ENCODE measurements at places on chromosomes 11 and 22.

- DNase-seq = no peak
Measured at GRCh38 chr11:67073908-67074307, 17.3 kb downstream of the RHOD start.

DNA sequence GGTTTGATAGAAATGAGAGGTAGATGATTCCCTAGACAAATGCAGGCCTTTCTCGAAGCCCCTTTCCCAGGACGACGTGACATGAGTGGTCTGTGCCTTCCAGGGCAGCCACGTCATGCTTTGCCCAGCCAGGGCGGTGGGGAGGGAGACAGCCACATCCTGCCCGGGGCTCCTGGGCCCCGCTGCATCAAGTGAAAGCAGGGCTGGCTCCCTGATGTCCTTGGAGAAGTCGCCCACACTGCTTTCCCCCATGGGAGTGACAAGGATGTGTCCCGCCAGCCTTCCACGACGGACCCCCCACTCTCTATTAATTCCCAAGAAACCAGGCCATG is 13.2 kb downstream of the PPARA start:
- no peak for DNase-seq

DNA sequence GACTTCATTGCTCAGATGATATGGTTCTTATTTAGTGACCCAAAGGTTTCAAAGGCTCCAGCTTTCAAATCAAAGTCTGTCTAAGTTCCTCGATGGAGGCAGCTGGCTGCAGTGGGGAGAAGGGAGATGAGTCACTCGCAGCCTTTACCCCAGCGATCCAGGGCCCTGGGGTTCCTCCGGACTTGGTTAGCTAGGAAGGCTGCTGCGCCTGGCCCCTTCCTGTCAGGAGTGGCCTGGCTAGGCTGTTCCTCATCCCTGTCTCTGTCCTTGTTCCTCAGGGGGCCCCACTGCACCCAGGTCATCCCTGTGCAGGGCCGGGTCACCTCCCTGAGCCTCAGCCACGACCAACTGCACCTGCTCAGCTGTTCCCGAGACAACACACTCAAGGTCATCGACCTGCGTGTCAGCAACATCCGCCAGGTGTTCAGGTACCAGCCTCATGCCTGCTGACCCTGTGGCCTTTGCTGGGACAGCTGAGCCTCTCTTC is 13.9 kb downstream of the ATG16L2 start:
- DNase-seq = no peak

GRCh38 chr22:31881200-31881599 is 63.1 kb upstream of the YWHAH start:
- no peak for DNase-seq

DNA sequence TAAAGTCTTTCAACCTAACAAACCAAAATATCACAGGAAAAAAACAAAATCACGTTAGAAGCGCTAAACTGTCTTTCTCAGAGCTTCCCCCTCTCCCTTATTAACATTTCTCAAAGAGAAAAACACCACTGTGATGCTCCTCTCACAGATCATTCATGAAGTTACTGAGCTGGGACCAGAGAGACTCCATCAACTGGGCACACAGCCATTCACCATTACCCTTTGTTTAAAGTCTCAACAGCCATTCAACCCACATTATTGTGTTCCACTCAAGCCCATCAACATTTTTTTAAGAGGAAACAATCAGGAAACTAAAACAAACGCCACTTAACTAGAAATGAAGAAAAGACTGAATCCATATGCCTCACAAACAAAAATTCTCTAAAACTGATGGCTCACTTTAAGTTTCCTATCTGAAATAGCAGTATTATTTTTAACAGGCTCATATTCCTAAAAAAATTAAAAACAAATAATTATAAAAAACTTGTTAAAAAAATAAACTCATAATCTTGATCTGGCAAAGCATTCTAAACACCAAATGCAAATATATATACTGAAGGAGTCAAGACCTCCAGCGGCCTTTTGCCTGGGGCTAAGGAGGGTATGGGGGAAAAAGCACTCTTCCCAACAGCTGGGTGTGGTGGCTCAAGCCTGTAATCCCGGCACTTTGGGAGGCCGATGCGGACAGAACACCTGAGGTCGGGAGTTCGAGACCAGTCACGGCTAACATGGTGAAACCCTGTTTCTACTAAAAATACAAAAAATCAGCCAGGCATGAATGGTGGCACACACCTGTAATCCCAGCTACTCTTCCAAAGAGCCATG is 14.0 kb downstream of the CELF1 start:
- DNase-seq = no peak

GRCh38 chr22:24450610-24451009 is 23.2 kb downstream of the ADORA2A start:
- no peak for DNase-seq

DNA sequence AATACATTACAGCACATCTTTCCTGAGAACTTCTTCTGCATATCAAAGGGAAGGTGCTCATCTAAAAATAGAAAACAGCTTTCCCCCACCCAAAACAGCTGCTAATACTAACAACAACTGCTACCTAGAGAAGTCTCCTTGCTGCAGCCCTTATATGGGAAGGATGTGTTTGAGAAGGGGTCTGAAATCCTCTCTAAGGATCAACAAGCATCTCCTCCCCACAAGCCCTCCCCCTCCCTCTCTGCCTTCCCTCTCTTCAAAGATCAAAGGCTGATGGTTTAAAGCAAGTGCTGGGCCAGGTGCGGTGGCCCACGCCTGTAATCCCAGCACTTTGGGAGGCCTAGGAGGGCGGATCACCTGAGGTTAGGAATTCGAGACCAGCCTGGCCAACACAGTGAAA is 33.5 kb downstream of the SCUBE2 start:
- no peak for DNase-seq

GRCh38 chr11:118051136-118051610 is 25.7 kb upstream of the TMPRSS4 start:
- DNase-seq = no peak

DNA sequence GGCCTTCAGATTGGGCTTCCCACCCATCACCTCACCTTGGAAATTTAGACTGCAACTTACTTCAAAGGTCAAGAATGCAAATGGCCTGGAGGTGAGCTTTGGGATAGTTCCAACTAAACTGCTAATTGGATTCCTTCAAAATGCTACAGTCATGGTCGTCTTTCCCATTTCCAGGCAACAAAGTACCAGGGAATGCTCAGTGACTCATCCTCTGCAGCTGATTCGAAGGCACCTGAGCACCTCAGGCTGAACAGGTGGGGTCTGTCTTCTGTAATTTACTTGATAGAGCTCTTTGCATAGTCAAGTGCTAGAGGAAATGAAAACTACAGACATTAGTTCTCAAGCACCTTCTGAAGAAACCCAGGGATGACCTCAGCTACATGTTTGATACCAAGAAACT is 20.5 kb upstream of the FSHB start:
- DNase-seq = no peak

DNA sequence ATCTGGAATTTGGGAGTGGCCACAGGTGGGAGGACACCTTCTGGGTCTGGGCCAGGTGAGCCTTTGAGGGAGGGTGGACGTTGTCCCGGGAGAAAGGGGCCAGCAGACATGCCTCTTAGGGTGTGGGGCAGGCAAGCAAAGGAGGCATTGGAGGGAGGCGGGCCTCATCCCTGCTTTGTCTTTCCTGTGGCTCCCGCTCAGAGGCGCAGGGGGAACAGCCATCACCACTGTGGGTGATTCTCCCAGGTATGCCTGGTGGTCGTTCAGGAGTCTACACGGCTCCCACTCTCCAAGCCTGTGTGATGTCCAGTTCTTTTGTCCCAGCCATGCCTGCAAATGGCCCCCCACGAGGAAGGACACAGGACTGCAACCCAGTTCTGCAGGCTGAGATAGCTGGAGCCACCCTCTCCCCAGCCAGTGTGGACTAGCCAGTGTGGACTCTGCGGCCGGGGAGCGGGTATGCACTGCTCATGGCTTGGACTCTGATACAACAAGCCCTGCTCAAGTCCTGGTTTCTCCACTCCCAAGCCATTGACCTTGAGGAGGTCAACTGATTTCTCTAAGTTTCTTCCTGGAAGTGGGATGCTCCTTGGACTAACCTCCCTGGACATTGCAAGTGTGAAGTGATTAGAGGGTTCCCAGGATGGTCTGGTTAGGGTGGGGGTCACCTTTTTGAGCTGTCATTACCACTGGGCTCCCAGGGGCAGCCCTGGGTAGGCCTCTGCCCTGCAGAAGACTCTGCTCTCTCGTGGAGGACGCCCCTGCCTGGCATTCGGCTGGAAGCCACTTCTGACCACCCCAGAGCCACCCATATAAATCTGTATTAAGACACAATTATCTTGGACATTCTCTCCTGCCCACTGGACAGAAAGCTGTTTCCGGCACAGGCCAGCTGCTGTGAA is 1151.2 kb downstream of the BRD1 start:
- DNase-seq = no peak

- no peak for DNase-seq
Measured at GRCh38 chr11:827897-828192, at the start of gene CRACR2B. CRACR2B (plus strand) TSS chr11:827919; CDS start chr11:828608, 689 bp downstream.

DNA sequence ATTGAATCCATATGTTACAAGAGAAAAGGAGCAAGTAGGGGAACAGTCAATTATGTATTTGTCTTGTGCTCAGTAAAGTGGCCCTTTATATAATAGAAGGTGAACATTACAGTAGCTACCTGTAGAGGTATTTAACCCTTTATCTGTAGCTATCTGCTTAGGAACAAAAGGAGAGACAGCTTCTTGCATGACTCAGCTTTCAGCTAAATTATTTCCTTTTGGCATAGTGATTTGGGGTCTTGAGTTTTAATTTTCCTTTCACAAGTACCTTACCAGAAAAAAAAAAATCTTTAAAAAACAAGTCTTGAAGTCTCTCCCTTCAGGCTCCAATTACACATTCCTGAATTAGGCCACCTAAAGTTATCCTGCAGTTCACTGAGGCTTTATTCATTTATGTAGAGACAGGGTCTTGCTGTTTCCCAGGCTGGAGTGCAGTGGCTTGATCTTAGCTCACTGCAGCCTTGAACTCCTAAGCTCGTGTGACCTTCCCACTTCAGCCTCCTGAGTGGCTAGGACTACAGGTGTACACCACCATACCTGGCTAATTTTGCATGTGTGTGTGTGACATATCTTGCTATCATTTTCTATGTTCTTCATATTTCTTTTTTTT is 32.6 kb upstream of the RCE1 start:
- DNase-seq = no peak

GRCh38 chr11:69144316-69145049 is 11.3 kb upstream of the SMIM38 start:
- DNase-seq = no peak

DNA sequence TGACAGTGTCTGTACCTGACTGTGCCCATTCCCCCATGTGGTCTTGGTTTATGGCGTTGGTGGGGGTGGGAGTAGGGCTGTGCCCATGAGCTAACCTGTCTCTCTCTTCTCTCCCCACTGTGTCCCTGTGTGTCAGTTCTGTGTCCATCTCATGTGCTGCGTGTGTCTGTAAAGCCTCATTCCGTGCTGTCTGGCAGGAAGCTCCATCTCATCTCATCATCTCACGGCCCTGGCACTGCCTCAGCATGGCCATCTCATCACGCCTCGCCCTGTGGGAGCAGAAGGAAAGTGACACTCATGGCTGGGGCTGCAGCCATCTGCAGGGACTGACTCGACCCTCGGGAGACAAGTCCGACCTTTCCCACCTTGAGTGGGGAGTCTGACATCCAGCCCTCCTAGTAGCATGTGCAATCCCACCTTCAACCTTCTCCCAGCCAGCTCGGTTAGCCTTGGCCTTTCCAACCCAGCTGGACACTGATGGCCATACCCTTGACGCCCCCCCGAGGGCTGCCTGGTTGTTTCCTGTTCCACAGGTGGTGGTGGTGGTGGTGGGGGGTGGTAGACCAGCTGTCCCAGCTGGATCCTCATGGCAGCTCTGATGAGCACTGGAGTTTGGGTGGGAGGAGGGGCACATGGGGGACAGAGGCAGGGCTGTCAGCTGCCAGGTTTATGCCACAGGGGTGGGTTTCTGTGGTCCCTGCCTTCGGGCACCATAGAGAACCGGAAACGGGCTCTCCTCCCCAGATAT is 19.0 kb downstream of the MYO18B start:
- DNase-seq = no peak

- DNase-seq = no peak
Measured at GRCh38 chr11:124082371-124082770, 32.9 kb upstream of the VWA5A start.

DNA sequence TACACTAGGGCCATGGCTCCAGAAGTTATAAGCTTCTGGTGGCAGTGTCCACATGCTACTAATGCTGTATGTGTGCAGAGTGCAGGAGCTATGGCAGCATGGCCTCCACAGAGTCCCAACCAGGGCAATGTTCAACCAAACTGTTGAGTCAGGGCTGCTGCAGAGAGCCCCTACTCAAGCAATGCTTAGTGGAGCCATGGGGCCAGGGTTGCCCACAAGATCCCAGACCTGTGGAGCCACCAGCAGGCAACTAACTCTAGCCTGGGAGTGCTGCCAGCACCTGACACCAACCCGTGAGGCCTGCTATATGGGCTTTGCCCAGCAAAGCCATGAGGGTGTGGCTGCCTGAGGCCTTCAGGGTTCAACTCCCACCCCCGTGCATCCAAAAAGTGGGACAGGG is 655.2 kb downstream of the TBC1D22A start:
- no peak for DNase-seq

GRCh38 chr22:46450931-46451561 is 86.4 kb downstream of the CELSR1 start:
- DNase-seq = no peak

DNA sequence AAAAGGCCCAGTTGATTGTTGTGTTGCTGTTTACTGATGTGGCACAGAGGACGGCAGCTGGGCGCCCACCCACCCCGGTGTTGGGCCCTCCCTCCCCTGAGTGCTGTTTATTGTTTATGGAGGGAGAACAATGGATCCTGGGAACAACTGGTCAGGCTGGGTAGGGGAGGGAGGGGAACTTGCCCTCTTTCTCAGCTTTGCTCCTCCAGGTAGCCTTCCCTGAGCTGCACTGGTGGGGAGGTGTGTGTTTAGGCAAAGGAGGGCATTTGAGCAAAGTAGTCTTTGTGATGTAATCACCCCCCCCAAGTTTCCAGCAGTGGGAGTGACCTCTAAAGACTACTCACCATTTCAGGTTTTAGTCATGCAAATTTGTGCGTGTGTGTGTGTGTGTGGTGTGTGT is 1035.3 kb downstream of the NTM start:
- DNase-seq = no peak

DNA sequence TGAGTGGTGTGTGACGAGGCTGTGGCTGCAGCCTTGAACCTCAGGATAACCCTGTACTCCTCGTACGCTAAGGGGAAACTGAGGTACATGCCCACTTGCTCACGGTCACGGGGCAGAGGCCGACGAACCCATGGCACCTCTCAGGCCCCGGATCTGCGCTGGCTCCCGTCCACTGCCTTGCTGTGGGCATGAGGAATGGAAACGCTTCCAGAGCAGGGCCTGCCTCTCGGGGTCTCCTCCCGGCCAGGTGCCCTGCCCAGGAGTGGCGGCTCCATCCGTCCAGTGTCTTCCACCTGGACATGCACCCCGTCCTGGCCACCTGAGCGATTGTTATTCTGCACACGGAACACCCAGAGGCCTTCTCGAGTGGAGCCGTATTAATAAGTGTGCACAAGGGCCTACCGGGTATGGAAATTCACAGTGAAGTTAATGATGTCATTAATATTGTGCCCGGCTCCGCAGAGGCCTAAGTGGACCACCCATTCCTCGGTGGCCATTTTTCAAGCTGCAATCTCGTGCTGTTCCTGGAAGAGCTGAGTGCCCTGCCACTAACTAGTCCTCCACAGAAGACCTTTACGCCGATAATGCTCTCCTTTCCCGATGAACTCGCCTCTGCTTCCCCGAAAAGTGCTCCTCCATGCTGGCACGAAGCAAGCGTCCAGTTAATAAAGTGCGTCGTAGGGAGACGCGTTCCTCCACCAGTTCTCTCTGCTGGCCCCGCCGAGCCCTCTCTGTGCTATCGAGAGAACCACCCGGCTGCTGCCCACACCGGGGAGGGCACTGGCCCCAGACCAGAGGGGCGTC is 927.9 kb downstream of the BRD1 start:
- peak; percentile 9 for DNase-seq

- no peak for DNase-seq
Measured at GRCh38 chr11:70618431-70619101, 220.2 kb downstream of the CTTN start.

Data from activated naive CD4-positive, alpha-beta T cell treated with anti-CD3 and anti-CD28 coated beads, Interleukin-2, amount 50 U/mL, for 16 hours (primary cell).